ENCODE measurements at places on chromosomes 7 and 10. TPM values are rescaled to one million over a fixed set of nuclear protein-coding genes. Genes with fewer than 3 reads are reported as not detected.

Gene IDI2
- total RNA-seq = not detected

Gene SLC29A4
- 38.9 TPM for total RNA-seq

Gene GRID2IP
- 0.13 TPM for total RNA-seq

Gene CPVL
- 1.1 TPM for total RNA-seq

Gene CREB3L2
- 22.7 TPM for total RNA-seq

- no peak overlapping the region for H3K4me3 ChIP-seq
- H3K27ac ChIP-seq = no peak overlapping the region
- no peaks in the 10 kb centered on the region for H3K27me3 ChIP-seq
- no peak for DNase-seq
- H3K4me1 ChIP-seq = no peaks in the 10 kb centered on the region
- no peaks in the 10 kb centered on the region for H3K36me3 ChIP-seq
These were observed 1138.1 kb downstream of the REEP3 start for GRCh38 chr10:64659311-64659710.

- no peak overlapping the region for H3K4me3 ChIP-seq
- no peaks in the 10 kb centered on the region for H3K36me3 ChIP-seq
- no peak for DNase-seq
- no peak overlapping the region for H3K27ac ChIP-seq
These were observed 31.4 kb downstream of the FEZF1 start for GRCh38 chr7:122273117-122273516.

GRCh38 chr7:117692338-117692737 is 180.9 kb downstream of the CTTNBP2 start:
- no peak for DNase-seq
- H3K4me3 ChIP-seq = no peak overlapping the region
- no peaks in the 10 kb centered on the region for H3K36me3 ChIP-seq
- no peaks in the 10 kb centered on the region for H3K4me1 ChIP-seq
- H3K27ac ChIP-seq = no peak overlapping the region
- no peaks in the 10 kb centered on the region for H3K27me3 ChIP-seq

- H3K27ac ChIP-seq = no peak overlapping the region
- H3K36me3 ChIP-seq = no peaks in the 10 kb centered on the region
- peaks cover 20% of the 10 kb centered on the region for H3K4me1 ChIP-seq
- no peaks in the 10 kb centered on the region for H3K27me3 ChIP-seq
- no peak overlapping the region for H3K4me3 ChIP-seq
These were observed 6.5 kb downstream of the STAM start for GRCh38 chr10:17650416-17650815.

GRCh38 chr7:84328571-84328970 is 134.0 kb upstream of the SEMA3A start:
- H3K27ac ChIP-seq = no peak overlapping the region
- no peaks in the 10 kb centered on the region for H3K27me3 ChIP-seq
- no peaks in the 10 kb centered on the region for H3K4me1 ChIP-seq
- no peak overlapping the region for H3K4me3 ChIP-seq
- no peak for DNase-seq

GRCh38 chr7:98802088-98802780 is 67.6 kb downstream of the TMEM130 start:
- no peaks in the 10 kb centered on the region for H3K36me3 ChIP-seq
- H3K27ac ChIP-seq = no peak overlapping the region
- no peaks in the 10 kb centered on the region for H3K4me1 ChIP-seq
- no peak for DNase-seq
- H3K4me3 ChIP-seq = no peak overlapping the region

GRCh38 chr10:79345241-79346011 is 1.8 kb upstream of the PPIF start:
- no peak overlapping the region for H3K4me3 ChIP-seq
- H3K4me1 ChIP-seq = peaks cover 14% of the 10 kb centered on the region
- H3K27ac ChIP-seq = no peak overlapping the region
- DNase-seq = no peak

- no peak overlapping the region for H3K4me3 ChIP-seq
- H3K36me3 ChIP-seq = no peaks in the 10 kb centered on the region
- H3K27me3 ChIP-seq = peaks cover 4% of the 10 kb centered on the region
- no peaks in the 10 kb centered on the region for H3K4me1 ChIP-seq
- DNase-seq = no peak
- no peak overlapping the region for H3K27ac ChIP-seq
These were observed 75.5 kb downstream of the LRMDA start for GRCh38 chr10:75506930-75507329.

- no peak for DNase-seq
- H3K27me3 ChIP-seq = peaks cover 27% of the 10 kb centered on the region
- 0 out of 2 replicates have a peak, but pooled peaks cover 3% of the 10 kb centered on the region for H3K4me1 ChIP-seq
- H3K4me3 ChIP-seq = peak overlapping the region; percentile 51
These were observed 94.5 kb downstream of the SEC61G start for GRCh38 chr7:54664235-54665228.
